H7 (cell line): ENCODE measurements at places on chromosomes 4 and X.
A peak's percentile ranks its signal among the peaks of the same experiment; 100 is the strongest.

DNA sequence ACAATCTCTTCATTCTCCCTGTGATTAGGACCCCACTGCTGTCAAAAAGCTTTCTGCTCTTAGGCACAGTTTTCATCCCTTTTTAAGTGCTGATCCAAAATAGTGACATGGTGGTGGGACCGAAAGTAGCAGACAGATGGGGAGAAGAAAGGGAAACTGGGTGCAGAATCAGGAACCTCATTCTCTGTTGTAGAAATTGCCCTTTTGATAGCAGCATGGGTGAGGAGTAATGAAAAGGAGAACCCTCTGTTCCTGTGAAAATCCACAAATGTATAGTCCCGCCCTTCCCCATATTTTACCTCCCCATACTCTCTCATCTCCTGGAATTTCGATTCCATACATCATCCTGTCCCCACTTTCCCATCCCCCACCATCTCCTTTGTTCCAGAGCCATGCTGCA, 126.5 kb downstream of the STIM2 start:
- DNase-seq: no peak

GRCh38 chr4:25051534-25051933, 20.8 kb upstream of the LGI2 start:
- no peak for DNase-seq

DNA sequence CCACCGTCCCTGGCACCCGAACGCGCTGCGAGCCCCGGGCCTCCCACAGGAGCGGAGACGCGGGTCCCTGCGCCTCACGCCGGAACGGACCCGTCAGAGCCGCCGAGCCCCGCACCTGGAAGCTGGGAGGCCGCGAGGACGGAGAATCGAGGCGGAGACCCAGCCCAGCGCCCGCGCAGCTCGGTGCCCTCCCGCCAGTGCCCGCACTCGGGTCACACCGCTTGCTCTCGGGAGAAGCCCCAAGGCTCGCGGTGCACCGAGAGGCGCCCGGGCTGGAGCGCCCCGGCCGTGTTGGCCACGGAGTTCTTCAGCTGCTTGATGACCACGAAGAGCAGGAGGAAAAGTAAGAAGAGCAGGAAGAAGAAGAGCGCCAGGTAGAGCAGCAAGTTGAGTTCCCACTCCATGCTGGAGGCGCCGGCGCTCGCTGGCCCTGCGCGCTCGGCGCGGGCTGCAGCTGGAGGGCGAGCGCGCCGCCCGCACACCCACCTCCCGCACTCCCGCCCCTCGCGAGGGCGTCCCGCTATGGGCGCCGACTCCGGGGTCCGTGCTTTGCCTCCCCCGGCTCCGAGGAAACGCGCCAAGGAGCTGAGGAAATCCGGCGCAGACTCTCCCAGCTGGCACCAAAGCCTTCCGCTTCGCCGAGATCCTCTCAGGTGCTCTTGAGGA, at the start of gene SMIM43:
Gene SMIM43 (minus strand): TSS at position 463 of the 666 bp plus-strand sequence. CDS start 59 bp downstream, at position 404.
- peak; percentile 77 for DNase-seq

DNA sequence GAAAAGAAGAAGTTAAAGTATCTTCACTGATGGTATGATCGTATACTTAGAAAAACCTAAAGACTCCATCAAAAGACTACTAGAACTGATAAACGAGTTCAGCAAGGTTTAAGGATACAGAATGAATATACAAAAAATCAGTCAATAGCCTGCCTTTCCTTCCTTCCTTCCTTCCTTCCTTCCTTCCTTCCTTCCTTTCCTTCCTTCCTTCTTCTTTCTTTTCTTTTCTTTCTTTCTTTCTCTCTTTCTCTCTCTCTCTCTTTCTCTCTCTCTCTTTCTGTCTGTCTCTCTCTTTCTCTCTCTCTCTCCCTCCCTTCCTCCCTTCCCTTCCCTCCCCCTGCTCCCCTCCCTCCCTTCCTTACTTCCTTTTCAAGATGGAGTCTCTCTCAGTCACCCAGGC, 362.7 kb downstream of the BMPR1B start:
- no peak for DNase-seq

- no peak for DNase-seq
Measured at GRCh38 chrX:130105244-130105643, 5.1 kb downstream of the ELF4 start.

DNA sequence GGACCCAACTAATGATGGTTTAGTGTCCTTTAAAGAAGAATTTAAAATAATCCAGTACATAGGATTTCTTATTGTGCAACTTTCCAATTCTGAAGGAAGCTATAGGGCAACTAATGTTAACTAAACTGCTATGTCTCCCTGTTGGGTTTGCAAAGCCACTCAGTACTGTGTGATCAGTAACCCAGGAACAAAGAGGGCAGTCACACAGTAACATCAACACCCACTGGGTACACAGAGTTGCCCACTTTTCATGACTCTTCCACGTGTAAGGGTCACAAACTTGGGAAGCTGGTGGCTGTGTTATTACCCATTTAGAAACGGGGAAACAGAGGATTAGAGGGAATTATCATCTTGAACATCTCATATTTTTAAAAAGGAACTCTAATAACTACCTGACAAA, 555.0 kb upstream of the DIPK2B start:
- DNase-seq: no peak

GRCh38 chr4:184792950-184793555, 32.7 kb downstream of the ACSL1 start:
- no peak for DNase-seq
